ENCODE measurements at places on chromosomes 13 and 19.

- no peak for DNase-seq
Observed at GRCh38 chr13:106197496-106197895, 338.0 kb downstream of the EFNB2 start.

DNA sequence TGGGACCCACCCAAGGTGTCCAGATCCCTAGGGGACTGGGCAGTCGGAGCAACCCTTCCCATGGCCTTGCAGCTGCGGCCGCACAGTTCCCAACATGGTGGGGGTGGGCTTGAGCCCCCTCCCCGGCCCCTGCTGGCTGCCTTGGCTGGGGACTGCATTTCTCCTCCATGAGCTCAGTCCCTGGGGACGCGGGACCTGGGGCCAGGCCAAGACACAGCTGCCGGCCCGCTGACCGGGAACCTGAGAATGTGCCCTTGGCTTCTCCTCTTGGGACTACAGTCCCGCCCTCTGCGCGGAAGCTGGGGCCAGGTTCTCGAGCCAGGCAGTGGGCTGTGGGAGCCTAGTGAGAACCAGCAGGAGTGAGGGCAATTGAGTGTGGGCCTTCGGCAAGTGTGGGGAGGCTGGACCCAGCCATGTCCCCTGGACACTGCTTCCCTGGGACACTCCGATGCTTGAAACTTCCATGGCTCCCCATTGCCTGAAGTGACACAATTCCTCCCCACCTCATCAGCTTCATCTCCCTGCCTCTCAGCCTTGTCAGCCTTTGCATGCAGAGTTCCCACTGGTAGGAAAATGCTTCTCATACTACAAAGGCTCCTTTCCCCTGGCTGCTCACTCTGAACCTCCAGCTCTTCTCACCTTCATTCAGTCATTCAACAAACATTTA is 13.1 kb upstream of the NOTCH3 start:
- no peak for DNase-seq

DNA sequence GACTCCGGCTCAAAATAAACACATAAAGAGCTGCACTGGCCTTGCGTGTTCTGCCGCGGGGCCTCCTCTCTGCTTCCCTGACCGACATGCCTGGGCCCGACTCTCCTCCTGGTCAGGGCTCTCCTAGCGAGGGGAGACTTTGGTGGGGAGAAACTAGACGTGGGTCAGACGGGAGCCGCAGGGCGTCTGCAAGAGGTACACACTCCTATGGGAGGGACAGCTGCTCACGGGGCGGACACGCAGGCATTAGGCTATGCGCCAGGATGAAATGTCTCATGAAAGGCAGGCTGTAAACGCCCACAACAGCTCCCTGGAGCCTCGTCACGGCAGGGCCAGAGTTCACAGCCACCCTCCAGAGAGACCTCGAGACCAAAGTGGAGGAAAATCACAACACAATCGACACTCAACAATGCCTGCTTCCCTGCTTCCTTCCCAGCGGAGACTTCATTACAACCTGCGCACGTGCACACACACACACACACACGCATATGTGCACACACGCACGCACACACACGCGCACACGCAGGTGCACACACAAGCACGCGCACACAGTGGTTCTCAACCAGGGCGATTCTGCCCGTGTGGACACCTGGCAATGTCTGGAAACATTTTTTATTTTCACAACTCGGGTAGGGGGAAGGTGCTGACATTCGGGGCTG is 5.8 kb downstream of the SLC39A3 start:
- no peak for DNase-seq

DNA sequence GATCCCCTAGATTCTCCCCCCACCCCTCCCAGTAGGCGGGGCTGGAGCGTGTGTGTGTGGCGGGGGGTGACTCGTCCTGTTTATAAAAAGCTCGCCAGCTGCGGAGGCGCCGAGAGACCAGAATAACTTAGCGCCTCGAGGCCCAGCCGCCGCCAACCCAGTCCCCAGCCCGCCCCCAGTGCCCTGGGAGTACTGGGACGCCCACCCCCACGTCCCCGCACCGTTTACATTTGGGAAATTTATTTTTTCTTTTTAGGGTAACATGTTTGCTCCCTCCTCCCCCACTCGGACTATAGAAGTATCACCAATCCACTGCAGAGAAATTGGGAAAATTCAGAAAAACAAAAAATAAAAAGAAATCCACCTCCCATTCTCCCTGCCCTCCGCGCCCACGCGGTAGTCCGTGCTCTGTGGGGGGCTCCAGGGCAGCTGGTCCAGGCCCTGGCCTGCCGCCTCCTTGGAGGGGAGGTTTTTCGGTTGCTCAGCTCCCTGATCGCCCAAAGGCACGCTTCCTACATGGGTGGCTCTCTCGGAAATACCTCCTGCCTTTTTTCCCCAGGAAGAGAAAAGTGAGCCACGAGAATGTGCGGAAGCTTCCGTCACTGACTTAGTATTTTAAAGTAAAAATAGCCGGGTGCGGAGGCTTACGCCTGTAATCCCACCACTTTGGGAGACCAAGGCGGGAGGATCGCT is 1.5 kb upstream of the RAB3A start:
- no peak for DNase-seq

GRCh38 chr13:106129273-106129672 is 406.2 kb downstream of the EFNB2 start:
- no peak for DNase-seq

DNA sequence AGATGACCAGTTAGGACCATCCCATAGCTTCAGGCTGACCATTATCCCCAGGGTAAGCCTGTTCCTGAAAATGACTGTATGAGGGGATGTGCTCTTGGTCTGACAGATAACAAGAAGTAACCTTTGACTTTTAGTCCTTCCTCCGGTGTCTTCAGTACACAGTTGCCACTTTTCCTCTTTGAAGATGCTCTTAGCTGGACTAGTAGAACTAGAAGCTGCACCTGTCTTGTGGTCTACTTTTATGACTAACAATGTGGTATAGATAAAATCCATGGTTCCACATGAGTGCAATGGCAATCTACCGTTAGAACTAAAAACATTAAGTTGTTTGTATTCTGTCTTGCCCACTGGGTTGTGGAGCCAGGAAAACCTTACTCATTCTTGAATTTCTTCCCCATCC is 5.9 kb upstream of the RUBCNL start:
- DNase-seq, result no peak

DNA sequence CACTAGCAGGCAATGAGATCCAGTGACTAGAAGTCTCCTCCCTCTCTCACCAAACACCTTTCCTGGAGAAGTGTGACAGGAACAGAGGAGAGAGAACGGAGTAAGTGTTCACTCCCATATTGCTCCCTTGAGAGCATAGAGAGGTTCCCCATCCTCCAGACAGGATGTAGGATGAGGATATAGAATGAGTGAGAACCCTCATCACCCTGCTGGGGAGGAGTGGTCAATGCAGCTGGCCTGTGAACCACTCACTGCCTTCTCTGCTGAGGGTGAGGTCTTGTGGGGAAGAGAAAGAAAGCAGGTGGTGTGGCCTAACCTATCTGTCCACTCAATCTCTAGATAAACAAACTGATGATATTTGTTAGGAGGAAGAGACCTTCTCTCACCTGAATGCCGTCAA is 386.6 kb downstream of the PCDH20 start:
- no peak for DNase-seq

DNA sequence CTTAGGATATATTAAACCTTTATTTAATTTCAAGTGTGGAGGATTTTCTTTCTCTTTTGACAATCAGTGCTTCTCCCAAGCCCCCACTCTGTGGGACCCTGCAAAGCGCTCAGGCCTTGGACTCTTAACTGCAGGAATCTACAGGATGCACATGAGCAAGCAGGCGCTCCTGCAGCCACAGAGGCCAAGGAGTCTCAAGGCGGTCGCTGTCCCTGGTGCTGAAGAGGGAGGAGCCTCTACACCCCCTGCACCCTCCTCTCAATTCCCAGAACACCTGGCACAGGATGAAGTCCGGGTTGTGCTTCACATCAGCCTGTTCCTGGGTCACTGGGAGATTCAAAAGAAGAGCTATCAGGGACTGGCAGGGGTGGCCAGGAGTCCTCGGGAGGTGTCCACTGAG is 13.5 kb downstream of the OR10H4 start:
- no peak for DNase-seq

GRCh38 chr19:42253245-42254088 is 1.5 kb downstream of the ERF start:
- DNase-seq, result no peak

- no peak for DNase-seq
Observed at GRCh38 chr19:38735257-38735686, 9.0 kb downstream of the CAPN12 start.

GRCh38 chr19:18401580-18402112 is 4.2 kb upstream of the LRRC25 start:
- DNase-seq, result no peak

GRCh38 chr13:114257014-114257413 is 22.3 kb downstream of the CDC16 start:
- DNase-seq, result no peak

All from keratinocyte (primary cell).